Neural progenitor cell (in vitro differentiated cells): ENCODE measurements at places on chromosomes 11 and 22. TPM values are rescaled to one million over a fixed set of nuclear protein-coding genes. Genes with fewer than 3 reads are reported as not detected.

The F2 gene
- 0.06 TPM in 1 of 2 replicates, not detected in the other for total RNA-seq

The GGT1 gene
- 4.9 and 7.7 TPM in 2 replicates for total RNA-seq

DNA sequence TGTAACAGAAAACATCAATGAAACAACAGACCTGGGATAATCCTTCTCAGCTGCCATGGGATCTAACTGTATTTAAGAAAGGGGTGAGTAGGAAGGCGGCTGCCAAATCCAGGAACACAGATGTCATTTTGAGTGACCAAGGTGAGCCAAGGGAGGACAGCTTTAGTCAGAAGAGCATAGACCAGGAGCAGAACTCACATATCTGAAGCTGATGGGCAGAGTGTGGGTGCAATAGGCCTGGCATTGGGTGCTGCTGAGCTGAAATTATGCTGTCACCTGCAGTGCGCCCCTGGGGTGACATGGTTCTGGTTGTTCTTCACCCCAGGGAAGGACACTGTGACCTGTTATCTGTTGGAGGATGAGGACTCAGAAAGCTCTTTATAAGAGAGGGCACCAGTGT is 88.9 kb upstream of the TOP3B start:
- no peak overlapping the region for H3K4me3 ChIP-seq
- no peak overlapping the region for H3K27ac ChIP-seq
- H3K27me3 ChIP-seq, result peaks cover 100% of the 10 kb centered on the region

DNA sequence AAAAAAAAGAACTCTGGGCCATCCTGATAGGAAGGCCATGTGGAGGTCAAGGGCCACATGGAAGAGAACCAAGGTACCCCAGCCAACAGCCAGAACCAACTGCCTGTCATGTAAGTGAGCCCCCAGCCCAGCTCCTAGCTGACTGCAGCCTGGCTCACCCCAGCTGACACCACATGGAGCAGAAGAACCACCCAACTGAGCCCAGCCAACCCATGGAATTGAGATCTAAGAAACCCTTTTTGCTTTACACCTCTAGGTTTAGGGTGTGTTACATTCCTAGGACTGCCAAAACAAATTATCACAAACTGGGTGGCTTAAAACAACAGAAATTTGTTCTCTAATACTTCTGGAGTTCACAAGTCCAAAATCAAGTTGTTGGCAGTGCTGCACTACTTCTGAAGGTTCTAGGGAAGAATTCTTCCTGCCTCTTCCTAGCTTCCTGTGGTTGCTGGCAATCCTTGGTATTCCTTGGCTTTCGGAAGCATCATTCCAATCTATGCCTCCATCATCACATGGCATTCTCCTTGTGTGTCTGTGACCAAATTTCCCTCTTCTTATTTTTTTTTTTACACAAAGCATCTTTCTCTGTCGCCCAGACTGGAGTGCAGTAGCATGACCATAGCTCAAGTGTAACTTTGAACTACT is 4.4 kb downstream of the C11orf86 start:
- H3K27ac ChIP-seq, result no peak overlapping the region
- no peaks in the 10 kb centered on the region for H3K4me1 ChIP-seq
- H3K36me3 ChIP-seq, result no peaks in the 10 kb centered on the region
- no peak overlapping the region for H3K4me3 ChIP-seq
- no peaks in the 10 kb centered on the region for H3K27me3 ChIP-seq

- no peak overlapping the region for H3K27ac ChIP-seq
- H3K4me3 ChIP-seq, result no peak overlapping the region
- H3K4me1 ChIP-seq, result peaks cover 17% of the 10 kb centered on the region
- peaks cover 4% of the 10 kb centered on the region for H3K36me3 ChIP-seq
These were observed 7.5 kb downstream of the ME3 start for GRCh38 chr11:86664930-86665329.
